ENCODE measurements at places on chromosomes 5 and 9. TPM values are rescaled to one million over a fixed set of nuclear protein-coding genes. Genes with fewer than 3 reads are reported as not detected.

Gene HSD17B3
- total RNA-seq: not detected

Gene POU5F2
- total RNA-seq: 0.68 TPM

Gene MEGF9
- 10.6 TPM for total RNA-seq

Gene SLC23A1
- 1.8 TPM for total RNA-seq

Gene CDH18
- not detected for total RNA-seq

Gene ADAMTS19
- total RNA-seq: not detected

Gene F2RL1
- total RNA-seq: 0.81 TPM

Gene RAPGEF6
- total RNA-seq: 40.7 TPM

Gene IPO11
- total RNA-seq: 23.8 TPM

Gene STPG3
- total RNA-seq: not detected

Gene SLC1A1
- total RNA-seq: 0.23 TPM

Gene LCN12
- total RNA-seq: 2.9 TPM

Gene HTR4
- not detected for total RNA-seq

Gene NACC2
- total RNA-seq: 8.1 TPM

Gene SPINK7
- total RNA-seq: not detected

Gene TTC39B
- total RNA-seq: 27.5 TPM

Gene GARNL3
- 0.86 TPM for total RNA-seq

Gene SNX24
- total RNA-seq: 8.8 TPM

Gene ARSB
- total RNA-seq: 10.5 TPM

Gene ORM2
- total RNA-seq: not detected

Gene PDGFRB
- 9.0 TPM for total RNA-seq

Gene COMMD10
- 22.5 TPM for total RNA-seq

Gene HRH2
- total RNA-seq: 13.4 TPM

Gene IFT74
- 9.4 TPM for total RNA-seq

Gene TAF11L11
- not detected for total RNA-seq

Gene C9orf43
- 0.40 TPM for total RNA-seq

Gene PTGES2
- 38.1 TPM for total RNA-seq

Gene SLC6A3
- not detected for total RNA-seq

Gene TPPP
- total RNA-seq: 0.10 TPM

Gene NXNL2
- not detected for total RNA-seq

Gene TMOD1
- 1.8 TPM for total RNA-seq

Gene CYSRT1
- total RNA-seq: 0.93 TPM

Gene ANKRD34B
- total RNA-seq: not detected

Gene SPINK6
- not detected for total RNA-seq

Gene ADAMTS12
- not detected for total RNA-seq

Gene PCDHA9
- not detected for total RNA-seq

Gene IFNB1
- 0.68 TPM for total RNA-seq

Gene BARHL1
- total RNA-seq: not detected

Gene PLAC8L1
- 0.50 TPM for total RNA-seq

Gene CXCL14
- total RNA-seq: not detected

Gene VCAN
- total RNA-seq: 0.08 TPM

Gene ZMAT2
- 52.7 TPM for total RNA-seq

Gene IL5
- 3.3 TPM for total RNA-seq

Gene SAXO1
- not detected for total RNA-seq

Gene CDKN2A
- total RNA-seq: 19.4 TPM
